Esophagus squamous epithelium (tissue), 5 donors: ENCODE measurements at places on chromosomes 2 and 18.

GRCh38 chr2:241037498-241037897, 39.1 kb downstream of the SNED1 start:
- DNase-seq = no peak

DNA sequence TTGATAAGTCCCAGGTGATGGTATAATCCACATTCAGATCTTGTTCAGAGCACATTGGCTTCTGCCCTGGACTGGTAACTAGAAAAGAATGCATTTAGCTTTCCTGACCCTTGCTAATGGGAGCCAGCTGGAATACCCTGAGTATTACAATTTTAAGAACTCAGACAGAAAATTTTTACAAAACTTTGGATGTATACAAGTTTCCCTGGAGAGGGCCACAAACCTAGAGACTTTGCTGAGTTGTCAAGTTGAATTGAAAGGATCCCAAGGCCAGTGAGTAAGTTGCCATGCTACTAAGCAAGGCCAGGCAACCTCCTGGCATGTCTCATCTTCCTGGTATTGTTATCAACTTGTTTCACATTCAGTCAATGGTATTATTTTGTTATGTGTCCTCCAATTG, 20.0 kb upstream of the NABP1 start:
- DNase-seq = no peak

- no peak for DNase-seq
These were observed 372.9 kb upstream of the HS6ST1 start for GRCh38 chr2:128691526-128691925.

DNA sequence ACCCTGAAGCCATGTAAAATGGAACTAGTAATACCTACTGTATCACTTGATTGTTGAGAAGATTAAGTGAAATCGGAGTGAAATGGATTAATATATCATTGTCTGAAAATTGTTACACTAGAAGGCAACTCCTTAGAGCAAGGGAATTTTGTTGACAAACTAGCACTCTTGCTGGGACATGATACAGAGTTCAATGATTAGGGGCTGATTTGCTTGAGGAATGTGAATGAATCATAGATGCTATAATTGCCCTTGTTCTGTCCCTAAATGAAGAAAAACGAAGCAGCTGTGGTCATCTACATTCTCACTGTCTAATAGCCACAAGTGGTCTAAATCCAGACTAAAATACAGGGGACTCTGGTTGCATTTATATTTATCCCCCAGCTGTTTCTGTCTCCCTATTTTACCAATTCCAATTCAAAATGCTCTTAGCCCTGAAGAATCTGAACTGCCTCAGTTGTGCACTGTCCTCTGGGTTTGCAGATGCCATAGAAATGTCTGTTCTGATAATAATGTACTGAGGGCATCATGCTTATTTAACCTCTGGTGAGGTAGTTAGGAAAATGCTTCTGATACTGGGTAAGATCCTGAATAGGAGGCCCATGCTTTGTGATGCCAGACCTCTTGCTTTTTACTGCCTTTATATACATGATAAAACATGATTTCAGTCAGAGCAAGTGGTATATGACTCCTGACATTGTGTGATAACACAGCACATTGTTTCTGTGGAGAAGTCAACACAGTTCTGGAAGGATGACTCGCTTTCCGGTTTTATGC, 382.1 kb downstream of the NRXN1 start:
- DNase-seq = no peak

DNA sequence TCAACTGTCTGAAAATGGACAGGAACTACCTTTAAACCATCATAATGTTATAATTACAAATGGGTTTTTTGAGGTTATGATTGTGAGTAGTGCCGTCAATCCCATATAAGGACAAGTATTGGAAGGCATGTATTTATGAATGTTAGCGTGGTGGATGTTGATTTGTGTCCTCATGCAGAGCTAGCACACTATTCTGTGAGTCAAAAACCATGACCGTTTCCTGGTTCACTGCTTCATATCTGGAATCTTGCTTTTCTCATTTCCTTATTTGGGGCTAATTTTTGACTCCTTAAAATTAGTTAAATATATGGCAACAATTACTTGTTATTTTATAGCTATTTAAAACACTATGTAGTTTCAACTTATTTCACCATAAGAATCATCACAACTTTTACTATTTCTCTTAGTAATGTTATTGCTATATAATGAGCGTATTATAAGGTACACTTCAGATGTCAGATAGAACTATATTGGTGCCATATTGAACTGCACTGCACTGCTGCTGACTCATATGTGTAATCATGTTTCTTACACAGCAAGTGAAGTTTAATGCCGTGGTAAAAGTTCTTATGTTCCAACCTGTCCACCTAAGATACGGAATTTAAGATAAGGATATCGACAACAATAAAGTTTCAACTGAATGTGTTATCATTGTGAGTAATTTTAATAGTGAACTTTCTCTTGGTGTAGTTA, 192.8 kb downstream of the PTGR3 start:
- DNase-seq = no peak

- no peak for DNase-seq
These were observed 26.7 kb upstream of the ALPP start for GRCh38 chr2:232351686-232352510.

- DNase-seq = no peak
These were observed 6.3 kb downstream of the TLK1 start for GRCh38 chr2:171154348-171154747.

GRCh38 chr2:43045866-43046265, 180.5 kb downstream of the ZFP36L2 start:
- no peak for DNase-seq
